ENCODE measurements at places on chromosomes 11 and 22.

DNA sequence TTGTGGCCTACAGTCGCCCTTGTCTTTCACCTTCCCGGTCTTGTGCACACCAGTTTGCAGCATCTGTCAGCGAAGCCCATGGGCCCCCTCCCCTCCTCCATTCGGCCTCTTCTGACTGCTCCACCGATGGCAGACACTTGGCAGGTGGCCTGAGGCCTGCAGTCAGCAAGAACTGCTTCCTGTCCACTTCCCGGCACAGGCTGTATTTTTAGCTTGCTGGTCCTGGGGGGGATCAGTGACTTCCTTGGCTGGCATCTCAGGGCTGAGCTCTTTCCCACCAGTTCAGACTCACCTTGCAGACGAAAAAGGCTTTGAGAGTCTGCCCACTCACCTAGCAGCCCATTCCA, 106.4 kb downstream of the SYN3 start:
- DNase-seq = no peak

DNA sequence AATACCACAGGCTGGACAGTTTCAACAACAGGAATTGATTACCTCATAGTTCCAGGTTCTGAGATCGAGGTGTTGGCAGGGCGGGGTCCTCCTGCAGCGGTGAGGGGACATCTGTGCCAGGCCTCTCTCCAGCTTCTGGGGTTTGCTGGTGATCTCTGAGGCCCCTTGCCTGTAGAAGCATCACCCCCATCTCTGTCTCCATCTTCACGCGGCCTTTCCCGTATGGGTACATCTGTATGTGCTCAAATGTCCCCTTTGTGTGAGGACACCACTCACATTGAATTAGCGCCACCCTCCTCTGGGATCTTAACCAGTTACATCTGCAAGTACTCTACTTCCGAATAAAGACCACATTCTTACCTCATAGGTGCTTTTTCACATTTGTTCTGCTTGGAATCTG, 1029.9 kb downstream of the BRD1 start:
- DNase-seq = no peak

DNA sequence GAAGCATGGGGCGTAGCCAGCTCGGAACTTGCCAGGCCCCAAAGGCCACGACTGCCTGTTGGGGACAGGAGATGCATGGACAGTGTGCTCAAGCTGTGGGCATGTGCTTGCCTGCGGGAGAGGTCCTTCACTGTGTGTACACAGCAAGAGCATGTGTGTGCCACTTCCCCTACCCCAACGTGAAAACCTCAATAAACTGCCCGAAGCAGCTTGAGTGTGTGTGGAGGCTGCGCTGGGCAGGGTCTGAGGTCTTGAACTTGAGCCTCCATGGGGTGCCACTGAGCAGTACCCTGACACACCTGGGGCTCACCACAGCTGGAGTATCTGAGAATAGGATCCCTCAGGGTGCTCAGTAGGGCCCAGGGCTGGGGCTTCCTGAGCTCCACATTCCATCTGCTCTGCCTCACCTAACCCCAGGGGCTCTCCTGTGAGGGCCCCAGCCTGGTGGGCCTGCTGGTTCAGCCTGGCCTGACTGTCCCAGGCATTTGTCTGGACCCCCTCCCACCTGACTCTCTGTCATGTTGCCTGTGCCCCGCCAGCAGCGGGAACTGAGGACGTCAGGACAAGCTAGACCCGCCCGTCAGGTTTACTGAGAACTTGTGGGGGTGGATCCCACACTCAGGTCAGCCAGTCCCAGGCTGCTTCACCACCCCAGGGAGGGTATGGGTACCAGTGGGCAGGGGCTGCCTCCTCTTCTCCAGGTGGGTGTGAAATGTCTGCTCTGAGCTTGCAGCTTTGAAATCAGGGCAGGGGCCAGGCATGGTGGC, 3.2 kb downstream of the RASSF7 start:
- no peak for DNase-seq

DNA sequence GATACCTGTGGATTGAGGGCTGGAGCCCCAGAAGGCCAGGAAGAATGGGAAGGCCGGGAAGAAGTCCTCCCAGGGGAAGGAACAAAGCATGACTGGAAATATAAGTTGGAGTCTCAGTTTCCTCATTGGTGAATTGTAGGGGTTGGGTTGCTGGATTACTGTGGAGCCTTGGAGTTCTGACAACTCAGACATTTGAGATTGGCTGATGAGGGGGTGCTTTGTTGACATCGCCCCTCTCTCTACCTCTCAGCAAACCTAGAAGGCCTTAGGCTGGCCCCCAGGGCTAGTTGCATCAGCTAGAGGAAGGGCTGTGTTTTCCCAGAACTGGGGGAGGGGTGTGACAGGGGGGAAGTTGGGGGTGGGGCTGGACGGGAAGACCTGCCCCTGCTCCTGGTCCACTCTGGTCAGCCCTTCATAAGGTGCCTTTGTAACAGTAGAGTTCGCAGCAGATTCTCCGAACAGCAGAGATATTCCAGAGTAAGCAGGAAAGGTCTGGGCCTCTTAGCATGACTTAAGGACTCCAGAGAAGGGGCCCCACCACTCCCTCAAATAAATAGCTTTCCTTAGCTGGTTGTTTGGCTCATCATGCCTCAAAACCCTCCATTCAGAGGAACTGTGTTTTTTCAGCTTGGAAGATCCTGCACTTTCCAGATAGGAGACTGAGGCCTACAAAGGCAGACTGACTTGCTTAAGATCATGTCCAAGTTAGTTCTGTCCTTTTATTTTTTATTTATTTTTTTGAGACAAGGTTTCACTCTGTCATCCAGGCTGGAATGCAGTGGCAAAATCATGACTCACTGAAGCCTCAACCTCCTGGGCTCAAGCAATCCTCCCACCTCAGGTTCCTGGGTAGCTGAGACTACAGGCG, 12.5 kb upstream of the THRSP start:
- no peak for DNase-seq

DNA sequence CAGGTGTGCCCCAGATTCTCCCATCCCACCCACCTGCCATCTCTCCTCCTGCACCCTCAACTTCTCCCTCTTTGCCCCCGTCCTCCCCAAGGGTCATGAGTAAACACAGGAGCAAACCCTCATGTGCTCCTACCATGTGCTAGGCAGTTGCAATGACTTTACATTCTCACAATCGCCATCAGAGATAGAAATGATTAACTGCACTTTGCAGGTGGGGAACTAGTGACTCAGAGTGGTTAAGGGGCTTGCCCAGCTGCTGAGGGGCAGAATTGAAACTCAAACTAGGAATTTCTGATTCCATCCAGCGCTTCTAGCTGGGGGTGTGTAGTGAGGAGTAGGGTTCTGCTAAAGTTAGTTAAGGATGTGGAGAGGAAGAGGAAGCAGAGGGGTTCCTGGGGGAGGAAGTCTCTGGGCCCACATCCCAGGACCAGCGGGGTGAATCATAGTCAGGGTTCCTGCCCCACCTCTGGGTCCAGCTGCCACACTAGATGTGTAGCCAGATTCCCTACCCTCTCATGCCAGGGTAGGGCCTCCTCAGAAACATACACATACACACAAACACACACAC, 16.0 kb upstream of the PRG2 start:
- DNase-seq = no peak

- DNase-seq = no peak
These were observed 71.2 kb downstream of the ZBTB16 start for GRCh38 chr11:114130629-114131277.

- DNase-seq = no peak
These were observed 22.7 kb downstream of the PTDSS2 start for GRCh38 chr11:472816-473215.

DNA sequence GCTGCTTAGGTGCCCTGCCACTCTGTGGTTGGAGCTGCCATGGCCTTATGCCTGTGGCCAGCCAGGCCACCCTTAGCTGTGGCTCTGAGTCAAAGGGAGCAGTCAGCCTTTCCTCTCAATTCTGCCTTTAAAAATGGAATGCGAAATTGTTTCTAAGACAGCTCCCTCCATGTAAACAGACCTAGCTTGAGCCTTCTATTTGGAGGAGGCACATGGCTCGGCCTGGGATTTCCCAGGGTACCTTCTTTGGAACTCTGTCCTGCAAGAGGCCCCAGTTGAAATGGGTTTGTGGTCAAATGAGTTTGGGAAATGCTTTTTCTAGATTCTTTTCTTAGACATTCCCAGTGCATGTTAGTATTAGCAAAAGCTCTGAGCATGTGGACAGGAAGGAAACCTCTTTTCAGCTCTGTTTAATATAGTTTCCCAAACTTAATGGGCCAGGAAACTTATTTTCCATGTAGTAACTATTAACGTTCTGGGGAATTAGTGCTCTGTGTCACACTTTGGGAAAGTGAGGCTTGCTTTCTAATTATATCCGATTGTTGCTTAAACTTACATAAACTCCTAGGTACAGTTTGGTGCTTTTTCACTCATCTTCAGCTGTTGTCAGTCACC, 7.8 kb downstream of the PHOX2A start:
- no peak for DNase-seq

Data from liver (tissue), 10 donors.